ENCODE measurements at places on chromosomes 4 and X.

DNA sequence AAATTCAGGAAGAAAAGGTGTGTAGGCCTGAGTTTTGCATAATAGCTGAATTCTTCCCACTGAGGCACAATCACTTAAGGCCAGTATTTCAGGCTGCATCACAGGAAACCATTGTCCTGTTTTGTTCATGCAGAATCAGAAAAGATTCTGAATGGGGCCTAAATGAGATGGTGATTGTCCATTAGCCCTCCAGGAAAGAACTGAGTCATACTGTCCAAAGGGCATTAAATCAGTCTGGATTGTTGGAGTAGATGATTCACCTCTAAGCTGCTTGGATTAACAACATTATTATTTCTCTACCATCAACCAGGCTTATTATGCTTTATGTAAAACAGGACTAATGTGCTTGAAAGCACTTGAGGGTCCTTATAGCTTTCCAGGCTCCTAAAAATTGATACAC, 36.2 kb downstream of the CT47B1 start:
- DNase-seq = no peak
- H3K27me3 ChIP-seq = no peaks in the 10 kb centered on the region
- no peak overlapping the region for H3K4me3 ChIP-seq
- no peak overlapping the region for H3K27ac ChIP-seq

DNA sequence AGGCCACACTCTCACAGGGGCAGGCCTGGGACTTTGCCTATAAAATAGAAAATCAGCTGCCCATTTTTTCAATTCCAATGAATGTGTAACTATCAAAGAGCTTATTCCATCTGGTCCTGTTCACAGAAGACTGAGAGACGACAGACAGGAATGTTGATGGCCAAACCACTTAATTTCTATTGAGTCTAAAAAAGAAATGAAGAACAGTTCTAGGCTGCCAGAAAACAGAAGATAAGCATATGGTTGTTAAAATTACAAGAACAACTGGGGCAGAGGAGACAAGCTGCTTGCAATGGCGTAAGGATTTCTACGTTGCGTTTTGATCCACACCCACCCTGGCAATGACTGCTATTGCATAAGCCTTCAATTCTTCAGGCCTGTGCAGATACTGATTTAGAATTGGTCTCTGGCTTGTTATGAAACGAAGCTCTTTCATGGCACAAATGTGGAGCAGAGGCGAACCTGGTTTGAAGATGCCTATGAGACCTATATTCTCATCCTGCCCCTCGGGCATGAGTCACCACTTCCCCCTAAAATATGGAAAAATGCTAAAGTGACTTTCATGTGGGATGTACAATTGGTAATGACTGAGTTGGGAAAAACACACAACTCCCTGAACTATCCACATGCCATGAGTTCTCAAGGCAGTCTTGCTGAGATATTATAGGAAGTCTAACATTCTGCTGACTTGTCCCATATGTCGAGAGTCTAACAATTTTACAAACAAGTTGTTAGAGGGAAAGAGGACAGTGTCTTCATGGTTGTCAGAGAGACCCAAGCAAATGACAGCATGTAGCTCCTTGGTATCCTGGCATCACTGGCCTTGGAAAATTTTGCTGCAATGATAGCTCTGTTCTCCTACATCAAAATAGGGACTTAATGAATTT, 37.9 kb upstream of the SORBS2 start:
- H3K4me1 ChIP-seq = no peaks in the 10 kb centered on the region
- peak overlapping the region; percentile 17 for H3K27ac ChIP-seq
- no peaks in the 10 kb centered on the region for H3K27me3 ChIP-seq

GRCh38 chr4:146462251-146462650, 59.5 kb downstream of the SLC10A7 start:
- no peak overlapping the region for H3K27ac ChIP-seq
- H3K4me1 ChIP-seq = no peaks in the 10 kb centered on the region
- DNase-seq = no peak
- no peaks in the 10 kb centered on the region for H3K27me3 ChIP-seq

- H3K4me1 ChIP-seq = no peaks in the 10 kb centered on the region
- no peaks in the 10 kb centered on the region for H3K27me3 ChIP-seq
- DNase-seq = no peak
- H3K27ac ChIP-seq = no peak overlapping the region
- H3K4me3 ChIP-seq = no peak overlapping the region
- H3K36me3 ChIP-seq = no peaks in the 10 kb centered on the region
Observed at GRCh38 chrX:120755066-120755846, 120.4 kb downstream of the CT47B1 start.

DNA sequence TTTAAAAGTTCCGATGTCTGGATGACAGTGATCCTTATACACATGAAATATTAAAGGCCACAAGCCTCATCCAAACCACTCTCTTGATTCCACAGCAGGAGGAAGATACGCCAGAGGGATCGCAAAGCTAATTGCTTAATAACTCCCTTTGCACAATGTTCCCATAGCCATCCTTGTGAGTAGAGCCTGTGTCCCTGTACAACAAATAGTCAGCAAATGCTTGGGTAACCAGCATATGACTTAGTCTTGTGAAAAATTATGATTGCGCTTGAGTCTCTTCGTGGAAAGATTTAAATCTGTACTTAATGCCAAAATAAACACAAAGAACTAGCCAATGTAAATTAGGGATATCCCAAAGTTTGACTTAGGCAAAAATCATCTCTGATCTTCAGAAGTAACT, 31.5 kb downstream of the SLC9A7 start:
- DNase-seq = no peak
- H3K4me3 ChIP-seq = no peak overlapping the region
- no peaks in the 10 kb centered on the region for H3K4me1 ChIP-seq
- no peaks in the 10 kb centered on the region for H3K36me3 ChIP-seq

- DNase-seq = no peak
- peaks cover 5% of the 10 kb centered on the region for H3K36me3 ChIP-seq
- no peak overlapping the region for H3K27ac ChIP-seq
- no peaks in the 10 kb centered on the region for H3K27me3 ChIP-seq
- H3K4me1 ChIP-seq = no peaks in the 10 kb centered on the region
Observed at GRCh38 chr4:84606645-84607044, 23.7 kb downstream of the CDS1 start.

GRCh38 chrX:9133426-9133825, 99.5 kb upstream of the FAM9B start:
- DNase-seq = no peak
- H3K27me3 ChIP-seq = no peaks in the 10 kb centered on the region
- H3K4me3 ChIP-seq = no peak overlapping the region
- H3K4me1 ChIP-seq = no peaks in the 10 kb centered on the region

DNA sequence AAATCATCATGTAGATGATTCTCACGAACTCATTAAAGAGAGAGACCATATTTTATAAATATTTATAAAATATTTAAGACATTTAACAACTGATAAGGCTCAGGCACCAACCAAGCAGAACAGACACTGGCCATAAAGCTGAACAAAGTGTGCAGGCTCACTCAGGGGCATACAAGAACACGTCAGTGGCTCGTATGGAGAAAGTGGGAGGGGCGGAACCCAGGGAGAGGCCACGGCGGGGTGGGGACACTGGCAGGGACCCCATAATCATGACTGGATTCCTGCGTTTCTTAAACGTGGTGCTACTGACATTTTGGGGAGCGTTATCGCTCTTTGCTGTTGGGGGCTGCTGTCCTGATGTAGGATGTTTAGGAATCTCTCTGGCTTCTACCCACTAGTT, 31.3 kb upstream of the FAT1 start:
- DNase-seq = no peak
- no peaks in the 10 kb centered on the region for H3K27me3 ChIP-seq
- no peaks in the 10 kb centered on the region for H3K4me1 ChIP-seq
- H3K27ac ChIP-seq = no peak overlapping the region
- H3K36me3 ChIP-seq = no peaks in the 10 kb centered on the region

DNA sequence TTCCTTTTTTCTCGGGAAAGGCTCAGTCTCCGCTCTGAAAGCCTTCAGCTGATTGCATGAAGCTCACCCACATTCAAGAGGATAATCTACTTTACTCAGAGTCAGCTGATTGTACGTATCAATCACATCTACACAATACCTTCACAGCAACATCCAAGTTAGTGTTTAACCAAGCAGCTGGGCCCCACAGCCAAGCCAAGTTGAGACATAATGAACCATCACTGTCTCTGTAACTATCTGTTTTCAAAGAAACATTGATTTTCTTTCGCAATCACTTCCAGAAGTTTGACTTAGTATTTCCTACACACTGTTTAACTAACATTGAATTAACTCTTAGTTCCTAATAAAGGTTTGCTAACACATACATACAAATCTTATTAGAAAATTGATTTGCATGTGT, 40.3 kb downstream of the RWDD4 start:
- no peak for DNase-seq
- H3K4me3 ChIP-seq = no peak overlapping the region
- no peaks in the 10 kb centered on the region for H3K4me1 ChIP-seq
- no peaks in the 10 kb centered on the region for H3K36me3 ChIP-seq
- no peaks in the 10 kb centered on the region for H3K27me3 ChIP-seq
- no peak overlapping the region for H3K27ac ChIP-seq

DNA sequence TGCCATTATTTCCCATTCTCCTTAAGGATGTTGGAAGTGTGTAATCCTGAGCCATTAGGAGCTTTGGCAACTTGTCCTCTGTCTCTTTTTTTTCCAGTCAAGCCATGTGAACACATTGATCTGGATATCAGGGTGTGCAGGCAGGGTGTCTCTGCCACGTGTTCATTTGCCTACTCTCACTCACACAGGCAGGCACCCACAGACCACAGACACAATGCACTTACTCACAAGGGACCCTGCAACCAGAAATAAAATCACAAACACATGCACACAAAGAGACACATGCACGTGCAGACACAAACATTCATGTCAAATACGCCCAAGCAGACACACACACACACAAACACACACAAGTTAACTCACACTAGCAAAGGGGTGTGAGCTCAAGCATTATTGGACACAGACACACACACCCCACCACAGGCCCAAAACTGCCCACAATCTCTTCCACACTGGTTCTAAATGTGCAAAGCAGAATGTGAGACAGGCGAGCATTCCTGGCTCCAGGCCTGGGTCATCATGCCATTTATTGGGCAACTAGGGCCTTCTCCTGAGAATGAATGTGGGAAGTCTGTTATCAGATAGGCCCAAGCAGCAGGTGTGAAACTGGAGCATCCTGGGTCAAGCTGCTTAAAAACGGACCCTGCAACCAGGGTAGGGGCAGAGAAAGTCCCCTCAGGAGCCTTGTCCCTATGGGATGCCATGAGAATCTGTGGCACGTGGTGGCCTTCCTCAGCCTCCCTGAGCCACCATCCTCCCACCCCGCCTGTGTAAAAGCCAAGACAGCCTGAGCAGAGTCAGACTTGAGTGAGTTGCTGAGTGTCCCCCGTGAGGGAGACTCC, 63.4 kb downstream of the NBDY start:
- no peak overlapping the region for H3K27ac ChIP-seq
- H3K36me3 ChIP-seq = no peaks in the 10 kb centered on the region
- H3K27me3 ChIP-seq = no peaks in the 10 kb centered on the region
- no peaks in the 10 kb centered on the region for H3K4me1 ChIP-seq
- DNase-seq = peak; percentile 36
- H3K4me3 ChIP-seq = no peak overlapping the region

DNA sequence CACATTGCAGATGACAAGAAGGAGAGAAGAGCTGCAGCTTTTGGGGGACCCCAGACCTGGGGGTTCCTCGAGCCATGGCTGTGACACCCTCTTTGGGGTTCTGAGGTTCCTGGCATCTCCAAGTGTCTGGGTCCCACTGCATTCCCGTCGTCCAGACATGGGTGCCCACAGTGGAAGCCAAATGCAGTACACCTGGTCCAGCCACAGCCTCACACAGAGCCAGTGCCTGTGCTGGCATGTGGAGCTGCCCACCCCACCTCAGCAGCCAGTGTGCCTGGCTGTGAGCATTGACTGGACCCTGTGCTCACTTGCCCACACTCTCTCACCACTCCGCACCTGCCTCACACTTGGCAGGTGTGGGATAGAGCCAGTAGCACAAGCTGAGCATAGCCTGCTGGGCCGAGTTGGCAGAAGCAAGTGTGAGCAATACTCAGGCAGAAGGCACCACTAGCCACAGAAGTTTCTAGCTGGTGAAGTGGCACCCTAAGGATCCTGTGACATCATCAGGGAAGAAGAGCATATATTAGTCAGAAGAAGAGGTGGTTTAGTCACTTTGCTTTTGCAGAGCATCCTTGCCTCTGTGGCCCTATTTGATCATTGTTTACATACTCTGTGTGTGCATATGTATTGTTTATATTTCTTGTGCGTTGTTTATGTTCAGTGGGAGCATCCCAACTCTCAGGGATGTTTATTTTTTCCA, 65.0 kb upstream of the MAGEB2 start:
- no peak for DNase-seq
- no peak overlapping the region for H3K27ac ChIP-seq
- H3K36me3 ChIP-seq = no peaks in the 10 kb centered on the region
- no peaks in the 10 kb centered on the region for H3K4me1 ChIP-seq

- no peaks in the 10 kb centered on the region for H3K27me3 ChIP-seq
- H3K36me3 ChIP-seq = no peaks in the 10 kb centered on the region
- no peaks in the 10 kb centered on the region for H3K4me1 ChIP-seq
- no peak overlapping the region for H3K4me3 ChIP-seq
Observed at GRCh38 chr4:173669460-173670179, 139.6 kb upstream of the HAND2 start.

DNA sequence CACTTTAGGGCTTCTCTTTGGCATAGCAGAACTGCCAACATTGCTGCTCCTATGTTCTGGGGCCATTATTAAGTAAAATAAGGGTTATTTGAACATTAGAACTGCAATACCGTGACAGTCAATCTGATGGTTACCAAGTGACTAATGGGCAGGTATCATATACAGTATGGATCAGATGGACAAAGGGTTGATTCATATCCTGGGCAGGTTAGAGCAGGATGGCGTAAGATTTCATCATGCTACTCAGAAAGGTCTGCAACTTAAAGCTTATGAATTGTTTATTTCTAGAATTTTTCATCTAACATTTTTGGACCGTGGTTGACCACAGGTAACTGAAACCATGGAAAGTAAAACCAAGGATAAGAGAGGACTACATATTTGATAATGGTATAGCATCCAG, 40.9 kb downstream of the BRCC3 start:
- H3K36me3 ChIP-seq = peaks cover 6% of the 10 kb centered on the region
- no peaks in the 10 kb centered on the region for H3K27me3 ChIP-seq
- no peaks in the 10 kb centered on the region for H3K4me1 ChIP-seq

DNA sequence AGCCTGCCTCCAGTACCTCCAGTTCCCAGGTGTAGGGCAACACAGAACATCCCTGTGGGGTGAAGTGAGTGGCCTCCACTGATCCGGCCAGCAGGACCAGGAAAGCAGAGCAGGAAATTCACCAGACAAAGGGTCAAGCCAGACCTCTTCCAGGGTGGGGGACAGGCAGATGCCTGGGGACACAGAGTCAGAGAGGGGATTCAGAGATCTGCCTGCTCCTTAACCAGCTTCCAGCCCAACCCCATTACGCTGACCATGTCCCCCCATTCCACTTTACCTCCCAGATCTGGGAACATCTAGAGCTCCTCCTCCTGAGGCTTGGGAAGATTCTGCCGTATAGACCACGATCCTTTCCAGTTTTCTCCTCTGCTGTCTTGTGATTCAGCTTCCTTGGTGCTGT, 72.9 kb upstream of the MTM1 start:
- no peak overlapping the region for H3K4me3 ChIP-seq
- no peaks in the 10 kb centered on the region for H3K27me3 ChIP-seq
- H3K27ac ChIP-seq = no peak overlapping the region
- H3K4me1 ChIP-seq = no peaks in the 10 kb centered on the region
